Bronchial smooth muscle cell (primary cell): ENCODE measurements at places on chromosomes 16 and 17. TPM values are rescaled to one million over a fixed set of nuclear protein-coding genes. Genes with fewer than 3 reads are reported as not detected.

The NGFR gene
- 0.26 and 0.32 TPM in 2 replicates for total RNA-seq

The FOXO3B gene
- total RNA-seq, result 1.7 and 4.1 TPM in 2 replicates

The SMPD3 gene
- total RNA-seq, result under 0.01 and 0.09 TPM in 2 replicates

The GNAO1 gene
- 0.09 TPM in 1 of 2 replicates, not detected in the other for total RNA-seq

The TSPAN10 gene
- total RNA-seq, result 0.86 and 3.3 TPM in 2 replicates

The TBC1D3I gene
- not detected in 2 replicates for total RNA-seq

The TBC1D26 gene
- under 0.01 and 0.09 TPM in 2 replicates for total RNA-seq

The NPIPB13 gene
- 1.1 and 1.7 TPM in 2 replicates for total RNA-seq
